ENCODE measurements at places on chromosomes 12 and 14. TPM values are rescaled to one million over a fixed set of nuclear protein-coding genes. Genes with fewer than 3 reads are reported as not detected.

- no peak for DNase-seq
Observed at GRCh38 chr12:128613837-128614590, 209.7 kb downstream of the SLC15A4 start.

GRCh38 chr12:120223458-120224303 lies 22.8 kb upstream of the RPLP0 start:
- DNase-seq, result no peak

DNA sequence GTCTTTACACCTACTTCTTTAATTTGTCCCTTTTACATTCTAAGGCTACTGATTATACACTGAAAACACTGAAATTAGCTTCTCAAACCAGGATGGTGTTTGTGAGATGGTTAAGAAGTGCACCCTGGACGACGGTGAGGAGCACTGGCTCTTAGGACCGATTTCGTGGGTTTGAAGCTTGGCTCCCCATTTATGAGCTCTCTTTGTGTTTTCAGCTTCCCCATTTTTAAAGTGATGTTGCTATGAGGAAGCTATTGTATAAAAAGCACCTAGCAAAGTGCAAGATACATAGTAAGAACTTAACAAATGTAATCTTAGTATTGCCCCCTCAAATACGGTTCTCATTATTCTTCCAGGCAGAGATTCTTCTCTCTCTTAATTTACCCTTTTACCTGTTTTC lies 4.7 kb downstream of the NFYB start:
- DNase-seq, result no peak

Gene PTGR2
- total RNA-seq, result 7.3 TPM

GRCh38 chr14:64410084-64410774 lies 22.1 kb downstream of the MTHFD1 start:
- DNase-seq, result no peak

- DNase-seq, result no peak
Observed at GRCh38 chr12:113082486-113083148, 26.1 kb downstream of the DTX1 start.

- DNase-seq, result no peak
Observed at GRCh38 chr12:104477510-104478390, 21.0 kb downstream of the CHST11 start.

DNA sequence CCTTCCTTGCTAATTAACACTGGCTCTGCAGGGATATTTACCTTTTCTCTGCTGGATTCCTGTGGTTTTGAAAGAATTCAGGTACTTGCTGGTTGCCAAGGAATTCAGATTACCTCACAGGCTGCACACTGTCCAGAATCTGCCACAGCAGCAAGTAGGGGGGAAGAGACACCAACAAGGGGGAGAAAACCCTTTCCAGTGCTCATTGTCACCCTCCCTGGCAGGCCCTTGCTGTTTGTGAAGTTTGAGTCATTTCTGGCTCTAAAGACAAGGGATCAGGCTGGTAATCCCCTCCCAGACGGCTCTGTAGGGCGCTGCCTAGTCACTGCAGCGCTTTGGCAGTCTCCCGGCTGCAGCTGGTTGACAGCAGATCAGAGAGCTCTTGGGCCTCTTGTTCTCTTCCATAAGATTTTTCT lies 50.8 kb downstream of the TTLL5 start:
- no peak for DNase-seq

Gene GPR162
- 7.0 TPM for total RNA-seq

DNA sequence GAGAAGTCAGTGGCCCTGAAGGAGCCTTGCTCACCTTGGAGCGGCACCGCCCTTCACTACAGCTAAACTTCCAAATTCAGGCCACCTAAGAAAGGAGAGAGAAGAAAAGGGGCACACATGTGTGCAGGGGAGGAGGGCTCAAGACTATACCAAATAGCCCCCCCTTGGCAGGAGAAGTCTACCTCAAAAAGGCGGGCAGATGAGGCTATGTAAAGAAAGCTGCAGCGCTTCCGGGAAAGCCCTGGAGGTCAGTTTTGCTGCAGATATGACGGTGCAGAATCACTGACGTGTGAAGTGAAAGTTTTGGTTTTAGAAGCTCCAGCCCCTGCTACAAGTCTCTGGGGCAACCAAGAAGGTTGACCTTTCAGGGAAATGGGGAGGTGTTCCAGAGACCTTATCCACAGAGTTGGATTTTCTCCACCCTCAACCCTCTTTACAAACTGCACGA lies 48.2 kb upstream of the PNMA1 start:
- no peak for DNase-seq

DNA sequence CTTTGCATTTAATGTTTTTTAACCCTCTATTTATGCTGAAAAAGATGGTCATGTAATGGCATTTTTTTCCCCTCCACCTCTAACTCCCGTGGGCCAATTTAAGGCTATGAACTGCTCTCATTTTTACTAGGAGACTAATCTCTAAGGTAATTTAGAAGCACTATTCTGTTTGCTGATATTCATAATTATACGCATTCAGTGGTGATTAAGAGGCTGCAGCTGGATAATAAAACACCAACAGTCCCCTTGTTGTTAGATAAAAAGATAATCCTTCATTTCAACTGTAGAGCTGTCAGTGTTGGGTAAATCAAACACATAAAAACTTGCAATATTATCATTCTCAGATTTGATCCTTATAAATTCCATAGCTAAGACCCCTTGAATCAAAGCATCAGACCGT lies 8.9 kb downstream of the MYO1H start:
- no peak for DNase-seq

Gene PROX2
- total RNA-seq, result not detected

- DNase-seq, result no peak
Observed at GRCh38 chr12:41511247-41511646, 323.1 kb downstream of the PDZRN4 start.

GRCh38 chr12:122537021-122537420 lies 10.0 kb downstream of the KNTC1 start:
- DNase-seq, result no peak

All from mesenteric fat pad (tissue), 1 donor.